ENCODE measurements at places on chromosomes 5 and 9.

DNA sequence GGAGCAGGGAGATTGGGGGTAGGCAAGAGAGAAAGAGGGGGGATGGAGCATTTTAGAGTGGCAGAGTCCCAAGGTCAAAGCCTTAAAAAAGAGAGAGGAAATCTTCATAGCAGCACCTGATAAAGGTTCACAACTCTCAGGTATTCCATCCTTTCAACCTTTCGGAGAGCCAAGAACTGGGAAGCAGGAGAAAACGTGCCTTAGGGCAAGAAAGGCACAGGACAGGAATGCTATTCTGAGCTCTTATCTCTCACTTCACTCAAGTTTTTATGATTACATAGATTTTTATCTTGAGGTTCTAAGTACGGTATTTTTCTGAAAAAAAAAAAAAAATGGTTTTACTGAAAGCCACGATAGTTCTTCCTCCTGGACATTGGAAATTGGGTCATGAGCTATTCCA lies 34.5 kb upstream of the SMAD5 start:
- no peak for DNase-seq

GRCh38 chr5:92761585-92761984 lies 819.4 kb downstream of the NR2F1-AS1 start:
- no peak for DNase-seq

DNA sequence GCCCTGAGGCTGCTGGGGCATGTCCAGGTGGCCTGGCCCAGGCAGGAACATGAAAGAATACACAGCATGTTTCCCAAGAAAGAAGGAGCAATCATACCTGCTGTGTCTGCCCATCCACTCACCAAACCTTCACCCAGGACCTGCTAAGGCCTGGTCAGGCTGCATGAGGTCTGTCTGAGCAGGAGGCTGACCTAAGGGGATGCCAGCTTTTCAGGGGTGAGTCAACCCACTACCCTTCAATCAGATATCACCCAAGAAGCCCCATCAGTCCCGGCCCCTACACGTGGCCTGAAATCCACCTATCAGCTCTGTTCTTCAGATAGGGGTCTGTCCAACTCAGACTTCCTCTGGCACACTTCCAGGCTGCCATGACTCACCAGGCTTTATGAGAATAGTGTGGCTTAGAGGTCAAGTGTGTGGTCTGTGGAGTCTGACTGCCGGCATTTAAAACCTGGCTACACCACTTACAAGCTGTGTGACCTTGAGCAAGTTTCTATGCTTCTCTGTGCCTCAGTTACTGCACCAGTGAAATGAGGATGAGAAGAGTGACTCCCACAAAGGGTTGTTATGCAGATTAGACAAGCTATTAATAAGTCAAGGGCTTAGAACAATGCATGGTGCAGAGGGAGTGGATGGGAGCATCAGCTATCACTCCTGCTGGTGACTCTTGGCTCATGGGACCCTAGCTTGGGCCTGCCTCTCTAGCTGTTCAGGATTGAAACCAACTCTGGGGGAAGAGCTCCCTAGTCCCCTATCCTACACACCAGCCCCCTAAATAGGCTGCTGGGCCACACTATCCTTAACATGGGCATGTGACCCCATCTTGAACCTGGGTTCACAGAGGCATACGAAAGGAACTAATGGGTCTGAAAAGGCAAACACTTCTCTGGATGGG lies 130.3 kb downstream of the PAX5 start:
- peak; percentile 45 for DNase-seq

DNA sequence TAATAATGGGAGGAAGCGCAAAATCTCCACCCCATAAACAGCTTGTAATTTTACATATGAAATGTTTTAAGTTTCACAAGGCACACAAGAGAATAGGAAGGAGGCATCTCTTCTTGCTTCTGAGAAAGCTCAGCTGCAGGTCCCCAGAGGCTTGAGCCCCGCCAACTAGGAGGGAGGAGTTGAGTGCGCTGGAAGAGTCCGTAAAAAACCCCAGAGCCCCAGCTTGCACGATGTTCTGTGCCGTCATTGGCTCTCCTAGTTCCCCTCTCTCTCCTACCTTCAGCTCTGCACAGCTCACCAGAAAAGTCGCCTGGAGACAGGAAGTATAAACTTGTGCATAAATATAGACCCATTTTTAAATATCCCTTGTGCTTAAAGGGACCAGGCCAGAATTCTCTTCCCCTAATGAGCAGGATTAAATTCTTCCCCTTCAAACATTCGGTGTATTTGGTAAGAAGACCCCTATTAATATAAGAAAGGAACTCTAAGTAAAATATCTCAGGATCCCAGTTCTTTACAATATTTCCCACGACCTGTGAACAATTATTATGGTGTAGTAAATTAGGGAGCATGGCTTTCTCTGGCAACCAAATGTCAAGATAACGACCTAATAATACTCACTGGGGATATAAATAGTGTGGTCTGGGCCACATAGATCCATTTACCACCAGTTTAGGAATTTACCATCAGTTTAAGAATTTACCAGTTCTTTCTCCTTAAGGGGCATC lies 13.7 kb downstream of the GLRX start:
- peak; percentile 57 for DNase-seq

- no peak for DNase-seq
These were observed 28.3 kb downstream of the ADAMTS2 start for GRCh38 chr5:179316982-179317381.

DNA sequence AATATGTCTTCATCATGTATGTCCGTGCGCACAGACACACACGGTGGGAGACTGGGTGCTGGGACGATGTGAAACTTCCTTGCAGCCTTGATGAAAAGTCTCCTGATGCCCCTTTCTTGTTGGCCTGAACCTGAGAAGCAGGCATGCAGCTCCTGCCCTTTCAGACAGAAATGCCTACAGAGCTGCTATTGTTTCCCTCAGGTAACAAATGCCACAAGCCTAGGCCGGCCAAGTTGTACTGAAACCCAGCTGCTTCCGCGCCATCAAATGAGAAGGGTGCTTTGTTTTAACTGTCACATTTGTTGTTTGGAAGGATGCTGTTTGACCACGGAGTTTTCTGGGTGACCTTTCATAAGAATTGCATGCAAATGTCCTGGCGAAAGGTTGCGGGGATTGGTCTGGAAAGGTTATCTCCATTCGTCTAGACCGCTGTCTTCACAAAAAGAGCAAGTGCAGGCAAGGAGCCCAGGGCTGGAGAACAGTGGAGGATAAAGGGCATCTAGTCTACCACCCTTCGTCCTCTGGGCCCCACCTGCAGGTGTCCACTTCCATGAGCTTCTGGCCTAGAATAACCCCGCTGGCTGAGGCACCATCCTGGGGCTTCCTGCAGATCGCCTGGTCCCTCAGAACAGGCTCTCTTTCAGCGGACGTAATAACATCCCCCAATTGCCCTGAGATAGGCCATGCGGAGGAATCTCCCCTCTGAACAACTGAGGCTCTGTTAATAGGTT lies 197.2 kb downstream of the SEMA6A start:
- DNase-seq = no peak

GRCh38 chr9:121744687-121745395 lies 93.4 kb downstream of the DAB2IP start:
- peak; percentile 55 for DNase-seq

- no peak for DNase-seq
These were observed 666.8 kb downstream of the ACTL7B start for GRCh38 chr9:108188976-108189375.

- no peak for DNase-seq
These were observed 1038.7 kb downstream of the PTPRD start for GRCh38 chr9:9574080-9574479.

GRCh38 chr9:127980060-127980705 lies 606 bp downstream of the EEIG1 start:
- DNase-seq = no peak

- no peak for DNase-seq
These were observed 259.1 kb downstream of the SH3GL2 start for GRCh38 chr9:17837965-17838364.

DNA sequence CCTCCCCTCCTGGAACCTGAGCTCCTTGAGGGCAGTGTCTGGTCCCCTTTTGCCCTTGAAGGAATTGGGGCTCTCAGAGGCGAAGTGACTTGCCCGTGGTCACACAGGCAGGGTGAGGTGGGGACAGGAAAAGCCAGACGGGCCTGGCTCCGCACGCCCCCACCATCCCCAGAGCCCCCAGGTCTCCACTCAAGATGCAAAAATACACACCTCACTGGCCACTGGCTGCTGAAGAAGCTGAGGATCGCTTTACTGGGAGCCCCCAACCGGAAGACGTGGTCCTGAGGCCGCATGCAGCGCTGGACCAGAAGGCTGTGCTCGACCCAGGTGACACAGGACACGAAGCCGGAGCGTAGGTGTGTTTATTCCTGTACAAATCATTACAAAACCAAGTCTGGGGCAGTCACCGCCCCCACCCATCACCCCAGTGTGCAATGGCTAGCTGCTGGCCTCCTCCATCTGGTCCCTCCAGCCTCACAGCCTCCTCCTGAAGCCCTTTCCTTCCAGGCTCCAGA lies 7.6 kb upstream of the AK1 start:
- no peak for DNase-seq

DNA sequence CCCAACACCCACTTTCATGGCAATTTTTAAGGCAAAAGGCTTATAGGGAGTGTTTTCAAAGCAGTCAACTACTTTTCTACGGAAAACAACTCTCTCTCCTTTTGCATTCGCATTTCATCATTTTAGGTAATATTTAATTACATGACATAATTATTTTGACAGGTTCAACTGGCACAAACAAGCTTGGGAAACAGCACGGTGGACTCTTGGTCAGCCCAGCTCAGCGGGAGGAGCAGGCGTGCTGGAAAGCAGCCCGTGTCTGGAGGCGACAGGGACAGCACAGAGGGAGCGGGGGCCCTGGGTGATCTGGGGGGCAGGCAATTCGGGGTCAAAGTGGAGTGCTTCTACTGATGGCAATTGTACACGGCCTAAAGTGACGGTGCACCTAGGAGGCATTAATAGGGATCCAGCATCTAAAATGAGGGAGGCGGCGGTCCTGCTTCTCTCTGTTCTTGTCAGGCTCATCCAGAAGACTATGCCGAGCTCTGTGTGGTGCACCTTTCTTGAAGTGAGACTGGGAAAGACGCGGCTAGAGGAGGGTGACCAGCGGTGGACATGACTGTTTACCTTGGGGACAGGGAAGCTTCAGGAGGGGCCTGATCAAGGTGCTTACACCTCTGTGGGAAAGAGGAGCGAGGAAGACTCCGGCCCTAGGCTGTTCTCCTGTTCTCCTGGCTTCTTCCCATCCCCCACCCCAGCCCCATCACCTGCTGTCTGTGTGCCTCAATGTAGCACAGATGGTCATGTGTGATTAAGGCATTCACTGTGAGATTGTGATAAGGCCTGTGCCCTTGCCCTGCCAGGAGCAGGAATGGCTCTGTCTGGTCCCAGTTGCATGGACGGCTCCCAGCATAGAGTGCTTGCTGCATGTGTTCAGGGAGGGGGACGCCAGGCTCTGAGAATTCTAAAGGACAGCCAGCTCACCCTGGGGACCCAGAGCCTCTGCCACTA lies 3.4 kb downstream of the MYMK start:
- DNase-seq = no peak

- DNase-seq = peak; percentile 11
These were observed 42.1 kb downstream of the SEC61B start for GRCh38 chr9:99264070-99264680.

- DNase-seq = no peak
These were observed 15.1 kb upstream of the EPB41L4B start for GRCh38 chr9:109335929-109336328.

DNA sequence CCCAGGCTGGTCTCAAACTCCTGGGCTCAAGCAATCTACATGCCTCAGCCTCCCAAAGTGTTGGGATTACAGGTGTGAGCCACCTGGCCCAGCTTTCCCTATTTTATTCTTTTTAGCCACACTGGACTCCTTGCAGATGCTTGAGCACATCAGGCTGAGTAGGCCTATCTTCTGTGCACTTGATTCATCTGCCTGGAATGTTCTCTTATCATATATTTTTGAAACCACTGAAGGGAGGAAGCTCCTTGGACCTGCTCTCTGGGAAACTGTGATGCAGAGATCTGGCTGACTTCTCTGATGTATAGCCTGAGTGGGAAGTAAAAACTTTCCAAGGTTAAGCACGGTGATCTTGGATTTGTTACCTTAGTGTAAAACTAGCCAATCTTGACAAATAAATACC lies 6.5 kb upstream of the MAT2B start:
- DNase-seq = peak; percentile 51

GRCh38 chr9:124137009-124137943 lies 120.5 kb upstream of the NEK6 start:
- no peak for DNase-seq

DNA sequence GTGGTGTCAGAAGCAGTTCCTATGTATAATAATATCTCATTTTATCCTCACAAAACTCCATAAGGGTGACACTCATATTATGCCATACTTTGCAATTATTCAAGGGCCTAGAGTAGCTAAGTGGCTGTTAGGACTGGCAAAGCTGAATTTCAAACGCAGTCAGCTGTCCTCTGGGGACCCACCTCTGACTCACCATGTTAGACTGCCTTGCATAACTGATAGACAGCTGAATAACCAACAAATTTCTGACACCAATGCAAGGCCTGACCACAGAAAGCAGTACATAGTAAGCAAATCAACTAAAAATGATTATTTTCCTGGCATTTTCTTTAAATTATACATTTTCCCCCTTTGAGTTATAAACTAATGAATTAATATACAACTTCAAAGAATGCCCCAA lies 251.6 kb upstream of the PTGER4 start:
- peak; percentile 65 for DNase-seq

Data from fibroblast of skin of abdomen (primary cell).